Suppressor macrophage treated with lipopolysaccharide for 4 hours (primary cell): ENCODE measurements at places on chromosomes 2 and 18.
A peak's percentile ranks its signal among the peaks of the same experiment; 100 is the strongest.

DNA sequence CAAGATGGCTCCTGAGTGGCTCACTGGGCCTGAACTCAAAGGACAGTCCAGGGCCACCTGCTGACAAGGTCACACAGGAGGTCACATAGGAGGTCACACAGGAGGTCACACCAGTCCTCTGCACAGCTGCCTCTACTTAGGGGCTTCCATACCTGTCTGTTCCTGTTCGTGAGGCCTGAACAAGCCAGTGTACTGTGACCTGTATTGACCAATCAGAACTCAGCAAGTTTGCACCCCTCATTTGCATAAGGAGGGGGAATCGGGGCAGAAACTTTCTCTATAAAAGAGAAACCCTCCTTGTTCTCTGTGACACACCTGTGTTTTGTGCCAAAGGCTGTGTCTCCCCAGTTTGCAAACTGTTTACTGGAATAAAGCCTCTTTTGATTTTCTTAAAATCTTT is 478.9 kb downstream of the EIPR1 start:
- DNase-seq, result no peak

- no peak for DNase-seq
Observed at GRCh38 chr2:23745726-23746105, 181.2 kb downstream of the ATAD2B start.

DNA sequence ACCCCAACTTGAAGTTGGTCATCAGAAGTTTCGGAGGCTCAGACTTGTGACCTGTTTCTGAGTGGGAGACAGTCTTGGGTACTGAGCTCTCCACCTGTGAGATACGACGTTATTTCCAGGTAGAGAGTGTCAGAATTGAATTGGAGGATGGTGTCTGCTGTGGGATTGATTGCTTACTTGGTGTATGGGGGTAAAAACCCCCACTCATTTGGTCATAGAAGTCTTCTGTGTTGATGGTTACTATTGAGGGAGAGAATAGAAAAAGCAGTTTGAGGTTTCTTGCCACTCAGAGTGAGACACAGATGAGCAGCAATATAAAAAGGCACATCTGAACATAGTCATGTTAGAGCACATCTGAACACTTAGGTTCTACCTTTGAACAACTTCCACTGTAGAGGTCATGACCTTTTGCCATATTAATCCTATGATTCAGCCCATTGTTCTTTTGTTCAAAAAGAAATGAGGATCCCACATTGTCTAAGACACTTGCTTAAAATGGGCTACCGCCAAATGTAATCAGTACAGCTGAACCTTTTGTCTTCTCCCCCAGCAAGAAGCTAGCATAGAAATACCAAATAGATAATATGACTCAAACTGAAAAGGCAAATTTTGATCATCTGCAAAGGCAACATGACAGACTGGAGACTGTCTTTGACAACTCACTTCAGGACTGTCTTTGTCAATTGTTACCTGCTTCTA is 73.3 kb downstream of the NAB1 start:
- no peak for DNase-seq

DNA sequence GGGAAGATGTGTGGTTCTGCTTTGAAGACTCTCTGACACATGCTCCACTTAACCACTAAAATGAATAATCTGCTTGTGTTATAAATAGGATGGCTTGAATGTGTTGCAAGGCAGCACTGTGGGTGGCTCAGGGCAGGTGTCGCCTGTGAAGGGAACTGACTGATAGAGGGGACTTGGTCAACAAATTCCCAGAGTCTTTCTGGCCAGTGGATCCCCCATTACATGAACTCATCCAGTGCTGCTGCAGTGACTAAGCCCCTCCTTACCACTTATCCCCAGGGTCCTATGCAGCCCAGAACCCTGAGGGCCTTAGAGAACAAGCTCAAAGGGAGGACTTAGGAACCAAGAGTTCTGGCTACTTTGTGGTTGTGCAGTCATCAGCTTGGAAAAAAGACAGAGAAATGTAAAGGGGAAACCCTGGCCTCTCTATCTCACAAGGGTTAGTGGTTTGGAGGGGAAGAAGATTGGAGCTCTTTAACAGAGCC is 226.2 kb upstream of the TNP1 start:
- peak; percentile 59 for DNase-seq

DNA sequence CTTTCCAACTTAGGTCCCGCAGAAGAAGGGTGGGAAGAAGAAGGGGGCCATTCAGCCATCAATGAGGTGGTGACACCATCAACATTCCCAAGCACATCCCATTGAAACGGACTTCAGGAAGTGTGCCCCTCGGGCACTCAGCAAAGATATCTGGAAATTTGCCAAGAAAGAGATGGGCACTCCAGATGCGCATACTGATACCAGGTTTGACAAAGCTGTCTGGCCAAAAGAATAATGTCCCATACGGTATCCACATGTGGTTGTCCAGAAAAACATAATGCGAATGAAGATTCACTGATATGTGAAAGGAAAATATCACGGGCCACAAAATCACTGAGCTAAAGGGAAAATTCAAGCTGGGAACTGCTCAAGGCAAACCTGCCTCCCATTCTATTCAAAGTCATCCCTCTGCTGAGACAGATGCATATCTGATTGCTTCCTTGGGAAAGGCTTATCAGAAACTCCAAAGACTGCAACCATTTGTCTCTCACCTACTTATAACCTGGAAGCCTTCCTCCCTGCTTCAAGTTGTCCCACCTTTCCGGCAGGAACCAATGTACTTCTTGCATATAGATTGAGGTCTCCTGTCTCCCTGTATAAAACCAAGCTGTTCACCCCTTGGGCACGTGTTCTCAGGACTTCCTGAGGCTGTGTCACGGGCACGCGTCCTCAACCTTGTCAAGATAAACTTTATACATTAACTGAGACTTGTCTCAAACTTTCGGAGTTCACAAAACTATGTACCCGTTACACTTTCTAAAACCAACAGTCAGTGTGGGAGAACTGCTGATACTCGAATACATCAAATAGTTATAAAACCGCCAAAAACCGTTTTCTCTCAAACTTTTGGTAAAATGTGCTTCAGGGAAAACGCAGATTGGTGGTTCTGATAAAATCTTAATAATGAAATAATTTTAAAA is 1.3 kb upstream of the PDK1 start:
- DNase-seq, result no peak

GRCh38 chr2:185299867-185300266 is 438.7 kb upstream of the FSIP2 start:
- DNase-seq, result no peak

DNA sequence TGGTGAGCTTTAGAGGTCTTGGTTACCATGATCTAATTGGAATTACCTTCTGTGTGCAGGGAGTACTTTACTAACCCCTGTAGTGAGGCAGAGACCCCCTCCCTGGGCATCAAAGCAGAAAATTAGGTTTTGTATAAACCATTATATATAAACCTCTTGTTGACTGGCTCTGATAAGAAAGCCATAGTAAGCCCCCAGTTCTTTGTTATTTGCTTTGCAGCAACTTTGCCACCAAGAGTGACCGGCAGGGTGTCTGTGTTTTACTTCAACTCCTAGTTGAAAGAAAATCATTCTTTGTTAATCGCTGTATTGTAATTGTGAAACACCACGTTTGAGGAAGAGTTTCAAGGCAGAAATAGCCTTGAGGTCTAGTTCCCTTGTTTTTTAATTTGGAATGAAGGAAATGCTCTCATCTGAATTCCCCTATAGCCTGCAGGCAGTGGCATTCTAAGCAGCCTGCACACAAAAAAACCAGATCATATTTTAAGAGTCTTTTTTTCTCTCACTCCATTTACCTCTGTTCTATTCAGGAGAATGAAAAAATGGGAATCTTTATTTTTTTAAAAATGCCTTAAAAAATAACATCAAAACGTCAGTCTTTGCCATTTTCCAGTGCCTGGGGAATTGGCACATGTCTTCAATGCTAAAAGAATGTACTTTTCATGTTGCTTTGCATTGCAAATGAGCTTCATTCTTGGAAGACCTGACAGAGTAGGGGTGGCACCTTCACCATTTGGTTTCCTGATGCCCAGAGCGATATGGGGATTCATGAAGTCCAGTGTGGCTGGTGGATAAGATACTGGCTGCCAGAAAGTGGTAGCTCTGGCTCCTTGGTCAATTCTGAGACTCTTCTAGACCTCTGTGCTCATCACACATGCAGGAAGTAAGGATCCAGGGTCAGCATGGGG is 338.1 kb downstream of the SLC4A3 start:
- no peak for DNase-seq

DNA sequence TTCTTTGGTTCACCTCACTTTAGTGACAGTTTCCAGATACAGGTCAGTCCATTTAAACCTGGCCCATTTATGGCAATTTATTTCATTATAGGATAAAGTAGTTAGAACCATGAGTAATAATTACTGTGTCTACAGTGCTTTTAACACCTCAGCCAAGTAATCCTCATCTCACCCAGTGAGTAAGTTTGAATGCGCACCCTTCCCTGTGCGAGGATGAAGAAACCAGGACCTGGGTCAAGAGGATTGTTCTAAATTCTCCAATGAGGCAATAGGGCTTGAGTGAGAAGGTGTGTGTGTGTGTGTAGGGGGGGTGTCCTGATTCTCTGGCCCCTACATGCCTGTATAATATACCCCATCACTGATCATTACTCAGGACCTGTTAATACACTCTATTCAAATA is 854 bp upstream of the MYO1B start:
- DNase-seq, result no peak

DNA sequence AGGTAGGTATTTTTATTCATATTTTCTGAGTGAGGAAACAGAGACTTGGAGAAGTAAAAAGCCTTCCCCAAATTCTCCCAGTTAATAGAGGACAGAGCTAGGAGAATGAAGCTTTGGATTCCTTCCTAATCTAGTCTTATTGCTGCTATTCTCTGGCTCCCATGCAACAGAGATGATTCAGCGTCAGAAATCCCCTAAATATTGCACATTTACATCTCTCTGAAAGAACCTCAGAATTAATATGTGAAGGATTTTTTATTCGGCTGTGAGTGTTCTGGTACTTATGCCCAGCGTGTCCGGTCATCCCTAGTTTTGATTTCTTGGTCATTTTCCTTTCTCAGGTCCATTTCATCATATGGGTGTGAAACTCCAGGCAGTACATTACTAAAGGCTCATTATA is 91.2 kb upstream of the SESTD1 start:
- no peak for DNase-seq

GRCh38 chr2:179588486-179589145 is 272.8 kb downstream of the ZNF385B start:
- no peak for DNase-seq

- no peak for DNase-seq
Observed at GRCh38 chr2:15745350-15745749, 153.7 kb downstream of the DDX1 start.

DNA sequence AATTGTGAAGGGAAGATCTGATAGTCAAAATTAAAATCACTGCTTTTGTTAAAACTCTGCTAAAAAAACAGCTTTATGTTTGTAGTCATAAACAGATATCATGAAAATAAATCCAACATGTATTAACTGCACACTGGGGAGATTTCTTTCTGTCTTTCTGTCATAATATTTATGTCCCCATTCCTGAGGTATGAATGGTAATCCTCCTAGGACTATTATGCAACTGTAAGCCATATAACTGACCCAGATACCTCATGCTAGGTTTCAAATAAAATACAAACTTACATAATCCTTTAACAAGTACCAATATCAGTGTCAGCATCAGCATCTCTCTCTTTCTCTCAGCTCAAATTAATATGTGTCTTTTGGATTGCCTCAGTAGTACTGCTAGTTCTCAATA is 18.2 kb downstream of the IFIH1 start:
- no peak for DNase-seq

GRCh38 chr2:38120829-38121228 is 44.9 kb upstream of the CYP1B1 start:
- DNase-seq, result no peak

DNA sequence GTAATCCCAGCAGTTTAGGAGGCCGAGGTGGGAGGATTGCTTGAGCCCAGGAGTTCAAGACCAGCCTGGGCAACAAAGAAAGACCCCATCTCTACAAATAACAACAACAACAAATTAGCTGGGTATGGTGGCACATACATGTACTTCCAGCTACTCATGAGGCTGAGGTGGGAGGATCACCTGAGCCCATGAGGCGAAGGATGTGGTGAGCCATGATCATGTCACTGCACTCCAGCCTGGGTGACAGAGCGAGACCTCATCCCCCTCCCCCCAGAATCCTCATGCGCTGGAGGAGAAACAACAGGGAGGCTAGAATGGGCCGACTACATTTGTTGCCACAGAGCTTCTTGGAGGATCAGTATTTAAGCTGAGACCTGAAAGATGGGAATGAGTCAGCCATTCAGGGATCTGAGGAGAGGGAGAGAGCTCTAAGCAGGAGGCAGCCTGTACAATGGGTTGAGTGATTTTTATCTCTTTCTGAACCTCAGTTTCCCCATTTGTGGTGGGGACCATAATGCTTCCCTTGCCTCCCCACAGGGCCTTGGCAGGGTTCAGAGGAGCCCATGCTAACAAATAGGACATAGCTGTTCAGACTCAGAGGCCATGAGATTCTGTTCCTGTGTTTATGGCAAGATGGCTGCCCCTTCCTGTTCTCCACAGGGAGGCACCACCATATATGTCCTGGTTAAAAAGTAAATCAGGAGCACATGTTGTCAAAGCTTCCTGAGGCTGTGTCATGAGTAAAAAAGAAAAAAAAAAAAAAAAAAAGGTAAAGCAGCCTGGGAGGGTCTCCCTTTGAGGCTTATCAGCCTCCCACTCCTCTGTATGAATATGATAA is 131.4 kb upstream of the HAAO start:
- no peak for DNase-seq

DNA sequence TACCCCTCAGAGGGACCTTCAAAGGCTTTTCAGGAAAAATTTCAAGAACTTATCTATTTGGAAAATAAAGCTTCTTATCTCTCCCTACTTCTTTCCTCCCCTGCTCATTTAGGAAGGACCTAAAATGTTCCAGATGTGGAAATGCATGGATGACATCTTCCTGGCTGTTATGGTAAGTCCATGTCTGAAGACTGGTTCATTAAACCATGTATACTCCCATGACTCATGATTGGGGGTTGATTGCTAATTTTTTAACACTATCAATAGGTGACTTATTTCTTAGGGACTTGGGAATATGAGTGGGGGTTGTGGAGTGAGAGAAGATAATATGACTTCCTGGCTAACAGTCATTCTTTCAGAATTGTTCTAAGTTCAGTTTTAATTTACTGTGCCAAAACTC is 104.0 kb upstream of the PARD3B start:
- no peak for DNase-seq

- no peak for DNase-seq
Observed at GRCh38 chr2:9303528-9304225, 97.1 kb downstream of the ASAP2 start.

- DNase-seq, result no peak
Observed at GRCh38 chr2:166802475-166802874, 85.8 kb upstream of the XIRP2 start.

GRCh38 chr2:218079943-218080913 is 11.2 kb downstream of the RUFY4 start:
- DNase-seq, result no peak

DNA sequence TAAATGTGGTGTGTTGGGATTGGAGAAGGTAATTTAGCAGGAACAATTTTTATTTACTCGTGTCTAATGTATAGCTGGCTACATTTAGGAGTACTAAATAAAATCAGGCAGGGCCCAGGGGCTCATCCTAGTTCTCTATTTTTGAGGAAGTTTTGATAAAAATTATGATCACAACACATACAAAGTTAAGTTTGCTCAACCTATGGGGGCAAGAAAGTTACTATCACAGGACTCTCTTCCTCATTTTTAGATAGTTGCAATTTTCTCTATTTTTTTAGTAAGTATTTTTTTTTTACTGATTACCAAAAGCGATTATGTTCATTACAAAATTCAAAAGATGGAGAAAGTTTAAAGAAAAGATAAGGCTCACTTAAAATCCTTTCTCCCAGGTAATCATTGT is 60.0 kb upstream of the RPE start:
- no peak for DNase-seq

- no peak for DNase-seq
Observed at GRCh38 chr2:145267451-145267850, 747.5 kb upstream of the ZEB2 start.

GRCh38 chr2:29123617-29124349 is 8.6 kb downstream of the CLIP4 start:
- DNase-seq, result no peak
